ENCODE measurements at places on chromosomes 3 and 15. TPM values are rescaled to one million over a fixed set of nuclear protein-coding genes. Genes with fewer than 3 reads are reported as not detected.

The GABRA5 gene
- total RNA-seq: not detected

The TBC1D23 gene
- 28.1 TPM for total RNA-seq

The PCOLCE2 gene
- total RNA-seq: 6.4 TPM

The SMCO1 gene
- total RNA-seq: not detected

The STX19 gene
- not detected for total RNA-seq

The CIDEC gene
- total RNA-seq: not detected
